ENCODE measurements at places on chromosomes 2 and 18.

- no peak for DNase-seq
Observed at GRCh38 chr2:68798569-68798968, 64.0 kb downstream of the ARHGAP25 start.

- DNase-seq: no peak
Observed at GRCh38 chr2:74026687-74027241, 42.1 kb downstream of the TET3 start.

DNA sequence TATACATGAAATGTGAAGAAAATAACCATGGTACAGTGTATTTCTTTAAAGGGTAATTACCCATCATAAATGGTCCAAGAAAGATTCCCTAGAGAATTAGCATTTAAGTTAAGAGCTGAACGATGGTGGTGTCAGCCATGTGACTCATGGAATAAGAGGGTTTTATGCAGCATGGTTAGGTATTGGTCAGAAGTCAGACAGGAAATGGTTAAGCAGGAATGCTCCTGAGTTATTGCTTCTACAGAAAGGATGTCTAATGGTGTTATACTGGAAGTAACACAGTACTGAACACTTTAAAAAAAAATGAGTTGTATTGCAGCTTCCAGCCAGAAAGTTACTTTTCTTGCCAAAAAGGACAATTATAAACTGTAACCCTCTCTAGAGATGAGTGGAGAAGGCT, 72.7 kb upstream of the UBE2E3 start:
- DNase-seq: no peak

DNA sequence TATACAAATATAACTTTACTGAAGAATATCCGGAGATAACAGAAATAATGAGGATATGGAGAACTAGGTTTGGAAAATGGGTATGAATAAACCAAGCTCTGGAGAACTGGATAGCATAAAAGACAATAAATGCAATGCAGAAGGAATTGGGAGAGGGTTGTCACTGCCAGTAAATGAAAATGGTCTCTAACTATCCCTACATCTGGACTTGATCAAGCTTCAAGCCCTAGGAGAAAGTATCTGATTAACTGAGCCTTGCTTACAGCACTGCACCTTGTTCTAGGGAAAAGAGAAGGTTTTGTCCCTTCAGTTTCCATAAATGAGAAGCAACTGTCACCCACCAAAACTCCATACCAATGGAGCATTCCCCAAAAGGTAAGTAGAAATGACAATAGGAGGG, 514.6 kb upstream of the ZEB2 start:
- DNase-seq: no peak

GRCh38 chr2:100554798-100555407, 7.9 kb upstream of the PDCL3 start:
- peak; percentile 18 for DNase-seq

DNA sequence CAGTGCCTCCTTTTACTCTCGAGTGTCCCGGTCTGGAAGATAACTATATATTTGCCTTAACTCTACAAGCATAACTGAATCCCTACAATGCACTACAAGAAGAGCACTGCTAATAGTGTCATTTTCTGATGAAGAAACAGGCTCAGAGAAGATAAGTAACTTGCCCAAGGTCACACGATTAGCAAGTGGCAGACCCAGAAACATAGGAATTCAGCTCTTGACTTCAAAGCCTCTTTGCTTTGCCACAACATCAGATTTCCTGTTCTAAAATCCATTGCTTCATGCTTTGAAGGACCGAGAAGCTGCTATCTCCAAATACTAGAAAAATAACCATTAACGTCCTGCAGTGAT, 65.6 kb downstream of the HS1BP3 start:
- DNase-seq: no peak

GRCh38 chr2:230077851-230078547, 9.3 kb upstream of the SLC16A14 start:
- DNase-seq: no peak

DNA sequence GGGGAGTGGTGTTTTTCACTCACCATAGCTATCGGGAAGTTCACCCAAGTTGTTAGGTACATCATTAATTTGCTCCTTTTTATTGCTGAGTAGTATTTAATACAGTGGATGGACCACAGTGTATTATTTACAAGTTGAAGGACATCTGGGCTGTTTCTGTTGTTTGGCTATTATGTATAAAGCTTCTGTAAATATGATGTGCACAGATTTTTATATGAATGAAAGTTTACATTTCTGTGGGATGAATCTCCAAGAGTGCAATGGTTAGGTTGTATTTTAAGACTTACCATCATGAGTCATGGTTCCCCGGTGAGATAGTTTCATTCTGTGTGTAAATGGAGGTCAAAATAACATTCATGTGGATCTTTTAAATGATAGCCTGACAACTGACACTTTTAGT, 337.4 kb downstream of the PTPRM start:
- DNase-seq: no peak

Measured in stimulated activated CD8-positive, alpha-beta memory T cell treated with anti-CD3 and anti-CD28 coated beads, Interleukin-2, amount 100 ng/mL, for 1 hour (primary cell).